ENCODE measurements at places on chromosomes 16 and 17. TPM values are rescaled to one million over a fixed set of nuclear protein-coding genes. Genes with fewer than 3 reads are reported as not detected.

Gene DNASE1
- total RNA-seq, result 21.8 TPM

Gene SPNS3
- 0.19 TPM for total RNA-seq

Gene TBC1D3G
- total RNA-seq, result not detected

Gene BICDL2
- total RNA-seq, result 0.18 TPM

Gene MED31
- 8.4 TPM for total RNA-seq

Gene ZNF830
- total RNA-seq, result 14.5 TPM

Gene FOXJ1
- total RNA-seq, result not detected

Gene GFAP
- total RNA-seq, result 2.3 TPM

Gene WSCD1
- total RNA-seq, result 8.0 TPM

Gene CALB2
- total RNA-seq, result 0.84 TPM

Gene CMIP
- 48.9 TPM for total RNA-seq

Gene RGS11
- 35.2 TPM for total RNA-seq

Gene CTRB1
- total RNA-seq, result 6.8 TPM

Gene JPT1
- total RNA-seq, result 16.0 TPM

Gene ALOX12B
- total RNA-seq, result not detected

Gene KRTAP3-2
- total RNA-seq, result not detected

Gene P2RX5
- 1.3 TPM for total RNA-seq

Gene BCAR1
- total RNA-seq, result 140 TPM

Gene TLCD2
- total RNA-seq, result 10.0 TPM

Gene ZSCAN10
- not detected for total RNA-seq

- DNase-seq, result peak; percentile 81
Observed at GRCh38 chr17:40071313-40072039, 8.7 kb downstream of the THRA start.

GRCh38 chr16:73122604-73123391 lies 74.9 kb upstream of the ZFHX3 start:
- peak; percentile 84 for DNase-seq

- DNase-seq, result peak; percentile 77
Observed at GRCh38 chr16:4288148-4288921, 15.5 kb upstream of the TFAP4 start.

DNA sequence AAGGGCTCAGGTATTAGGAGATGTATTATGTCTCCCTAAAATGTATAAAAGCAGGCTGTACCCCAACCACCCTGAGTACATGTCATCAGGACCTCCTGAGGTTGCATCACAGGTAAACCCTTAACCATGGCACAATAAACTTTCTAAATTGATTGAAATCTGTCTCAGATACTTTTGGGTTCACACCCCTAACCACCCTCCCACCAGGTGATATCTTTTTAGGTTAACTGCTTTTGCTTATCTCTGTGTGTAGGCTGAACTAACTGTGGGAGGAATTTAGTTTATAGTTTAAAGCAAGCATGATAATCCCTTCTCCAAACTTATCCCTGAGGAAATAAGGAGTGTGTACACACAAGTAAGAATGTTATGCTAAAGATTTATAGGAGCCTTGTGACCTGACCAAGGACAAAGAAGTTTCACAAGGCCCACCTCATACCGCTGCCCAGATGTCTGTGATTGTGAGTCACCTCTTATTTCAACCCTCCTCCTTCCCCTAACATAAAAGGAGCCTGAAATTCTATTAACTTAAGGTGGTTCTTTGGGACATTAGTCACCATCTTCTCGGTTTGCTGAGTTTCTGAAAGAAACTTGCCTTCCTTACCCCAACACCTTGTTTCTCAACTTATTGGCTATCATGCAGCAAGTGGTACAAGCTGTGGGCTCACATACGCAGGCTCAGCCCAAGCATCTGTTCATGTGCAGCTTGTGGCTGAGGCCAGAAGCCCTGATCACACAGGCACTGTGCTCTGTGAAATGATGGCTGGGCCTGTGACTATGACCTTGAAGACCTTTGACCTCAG lies 11.3 kb downstream of the PRSS22 start:
- DNase-seq, result no peak

DNA sequence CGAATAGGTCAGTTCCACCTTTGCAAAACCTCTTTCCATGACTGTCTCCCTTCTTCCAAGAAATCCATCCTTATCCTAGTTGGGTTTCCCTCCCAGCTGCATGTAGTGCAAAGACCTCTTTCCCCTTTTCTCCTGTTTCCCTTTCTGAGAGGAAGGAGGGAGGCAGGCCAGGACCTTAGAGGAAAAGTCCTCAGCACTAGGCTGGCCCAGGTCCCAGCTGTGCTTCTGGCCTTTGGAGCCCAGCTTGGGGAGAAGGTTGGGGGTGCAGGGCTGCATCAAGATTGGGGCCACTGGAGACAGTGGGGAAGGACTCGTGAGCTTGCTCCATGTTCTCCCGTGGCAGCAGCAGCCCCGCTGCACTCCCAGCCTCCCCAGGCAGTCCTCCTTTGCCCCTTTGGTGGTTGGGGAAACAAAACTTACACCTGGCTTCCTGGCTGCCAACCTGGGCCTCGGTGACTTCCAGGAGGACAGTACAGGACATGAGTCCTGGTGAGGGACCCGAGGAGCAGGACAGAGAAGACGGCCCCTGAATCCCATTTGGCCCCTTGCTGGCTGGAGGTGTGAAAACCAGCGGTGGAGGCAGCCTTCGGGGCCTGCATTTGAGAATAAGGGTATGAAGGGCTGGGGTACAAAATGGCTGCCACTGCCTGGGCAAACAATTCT lies 481 bp downstream of the HEXIM2 start:
- peak; percentile 61 for DNase-seq

- no peak for DNase-seq
Observed at GRCh38 chr17:81520021-81520901, 7.7 kb upstream of the ACTG1 start.

DNA sequence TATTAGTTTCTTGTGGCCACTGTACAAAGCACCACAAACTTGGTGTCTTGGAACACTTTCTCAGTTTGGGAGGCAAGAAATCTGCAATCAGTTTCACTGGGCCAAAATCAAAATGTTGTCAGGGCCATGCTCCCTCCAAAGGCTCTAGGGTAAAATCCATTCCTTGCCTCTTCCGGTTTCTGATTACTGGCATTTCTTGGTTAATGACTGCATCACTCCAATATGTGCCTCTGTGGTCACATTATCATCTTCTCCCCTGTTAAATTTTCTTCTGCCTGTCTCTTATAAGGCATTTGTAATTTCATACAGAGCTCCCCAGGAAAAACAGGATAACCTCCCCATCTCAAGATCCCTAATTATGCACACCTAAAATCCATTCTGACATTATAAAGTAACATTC lies 34.8 kb downstream of the ZNF287 start:
- DNase-seq, result no peak

GRCh38 chr17:43952724-43953666 lies 745 bp downstream of the PYY start:
- no peak for DNase-seq

DNA sequence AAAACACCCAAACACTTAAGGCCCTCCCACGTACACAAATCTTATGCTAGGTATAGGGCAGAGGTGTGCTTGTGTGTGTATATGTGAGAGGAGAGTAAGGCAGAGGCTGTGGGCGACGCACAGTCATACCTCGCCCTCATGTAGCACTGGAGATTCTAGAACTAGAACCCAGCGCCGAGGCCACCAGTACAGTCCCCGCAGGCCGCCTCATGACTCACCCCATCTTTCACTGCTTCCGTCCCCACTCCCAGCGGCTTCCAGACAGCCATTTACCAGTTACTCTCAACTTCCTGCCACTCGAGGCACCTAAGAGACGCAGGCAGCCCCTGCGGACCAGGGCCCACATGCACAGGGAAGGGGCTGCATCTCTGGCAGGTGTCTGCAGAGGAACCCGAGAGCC lies 23.2 kb upstream of the CYTH1 start:
- DNase-seq, result no peak

GRCh38 chr17:34290586-34290985 lies 5.0 kb downstream of the CCL11 start:
- no peak for DNase-seq

DNA sequence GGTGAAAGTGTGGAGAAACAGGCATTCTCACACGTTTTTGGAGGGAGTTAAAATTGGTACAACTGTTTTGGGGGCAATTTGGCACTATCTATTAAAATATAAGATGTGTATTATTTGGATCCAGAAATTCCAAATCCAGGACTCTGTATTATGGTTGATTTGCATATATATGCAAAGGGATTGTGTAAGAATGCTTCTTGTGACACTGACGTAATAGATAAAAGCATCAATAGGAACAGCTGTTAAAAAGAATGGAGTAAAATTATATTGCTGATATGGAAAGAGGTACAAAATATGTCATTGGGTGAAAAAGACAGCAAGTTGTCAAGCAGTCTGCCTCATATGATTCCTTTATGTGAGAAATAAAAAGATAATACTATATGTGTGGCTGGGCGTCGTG lies 17.3 kb downstream of the FA2H start:
- DNase-seq, result no peak

DNA sequence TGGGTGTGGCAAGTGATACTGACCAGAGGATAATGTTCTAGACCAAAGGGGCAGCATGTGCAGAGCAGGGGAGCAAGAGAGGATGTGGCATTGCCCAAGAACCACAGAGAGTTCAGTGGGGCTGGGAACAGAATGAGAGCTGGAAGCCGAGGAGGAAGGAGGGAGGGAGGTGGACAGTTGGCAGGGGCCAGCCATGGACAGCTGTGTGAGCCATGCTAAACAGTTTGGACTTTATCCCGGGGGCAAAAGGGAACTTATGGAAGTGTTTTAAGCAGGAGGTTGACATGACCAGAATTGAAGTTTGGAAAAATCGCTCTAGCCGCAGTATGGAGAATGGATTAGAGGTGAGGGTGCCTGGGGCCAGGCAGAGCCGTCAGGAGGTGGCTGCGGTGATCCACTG lies 29.4 kb upstream of the TMEM132E start:
- DNase-seq, result no peak

GRCh38 chr17:76437467-76438402 lies 15.2 kb downstream of the UBE2O start:
- DNase-seq, result no peak

GRCh38 chr17:33178681-33179080 lies 114.4 kb downstream of the ASIC2 start:
- DNase-seq, result no peak

DNA sequence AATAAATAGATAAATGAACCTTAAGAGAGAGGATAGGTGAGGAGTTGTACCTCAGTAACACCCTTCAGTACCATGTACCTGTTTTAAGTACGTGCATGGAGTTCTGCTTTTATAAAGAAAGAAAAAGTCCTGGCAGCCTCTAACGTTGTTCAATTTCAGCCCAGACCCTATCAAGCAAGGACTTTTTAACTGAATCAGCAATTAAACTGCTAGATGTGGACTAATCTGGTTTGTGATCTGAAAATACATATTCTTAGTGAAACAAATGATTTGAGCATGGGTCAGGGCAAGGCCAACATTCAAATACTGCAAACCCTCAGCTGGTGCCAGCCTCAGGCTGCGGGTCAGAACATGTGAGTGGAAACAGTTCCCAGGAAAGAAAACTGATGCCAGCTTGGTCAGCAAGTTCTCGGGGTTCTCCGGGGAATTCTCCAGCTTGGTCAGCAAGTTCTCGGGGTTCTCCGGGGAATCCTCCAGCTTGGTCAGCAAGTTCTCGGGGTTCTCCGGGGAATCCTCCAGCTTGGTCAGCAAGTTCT lies 84.5 kb downstream of the MRM3 start:
- DNase-seq, result no peak

DNA sequence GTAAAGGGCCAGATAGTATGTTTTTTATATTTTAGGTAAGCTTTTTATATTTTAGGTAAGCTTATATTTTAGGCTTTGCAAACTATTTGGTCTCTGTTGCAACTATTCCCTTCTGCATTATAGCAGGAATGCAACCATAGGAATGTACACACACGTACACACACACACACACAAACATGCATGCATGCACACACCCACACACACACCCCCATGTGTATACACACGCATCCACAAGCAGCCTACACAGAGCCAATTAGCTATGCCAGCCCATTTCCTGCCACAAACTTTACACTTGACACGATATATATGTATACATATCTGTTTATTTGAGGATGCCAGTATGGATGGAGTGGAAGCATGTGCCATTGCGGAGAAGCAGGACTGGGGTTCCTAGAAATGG lies 7.5 kb upstream of the TRPV3 start:
- no peak for DNase-seq

GRCh38 chr17:76268991-76269981 lies 4.1 kb downstream of the UBALD2 start:
- no peak for DNase-seq

GRCh38 chr17:34623856-34624766 lies 44.7 kb downstream of the TMEM132E start:
- DNase-seq, result no peak

- DNase-seq, result no peak
Observed at GRCh38 chr17:16158714-16159113, 56.6 kb downstream of the NCOR1 start.

- no peak for DNase-seq
Observed at GRCh38 chr17:51435171-51435552, 174.8 kb downstream of the UTP18 start.

GRCh38 chr17:64373722-64374121 lies 16.9 kb downstream of the PECAM1 start:
- no peak for DNase-seq

GRCh38 chr17:8417806-8418205 lies 17.9 kb upstream of the NDEL1 start:
- DNase-seq, result no peak

DNA sequence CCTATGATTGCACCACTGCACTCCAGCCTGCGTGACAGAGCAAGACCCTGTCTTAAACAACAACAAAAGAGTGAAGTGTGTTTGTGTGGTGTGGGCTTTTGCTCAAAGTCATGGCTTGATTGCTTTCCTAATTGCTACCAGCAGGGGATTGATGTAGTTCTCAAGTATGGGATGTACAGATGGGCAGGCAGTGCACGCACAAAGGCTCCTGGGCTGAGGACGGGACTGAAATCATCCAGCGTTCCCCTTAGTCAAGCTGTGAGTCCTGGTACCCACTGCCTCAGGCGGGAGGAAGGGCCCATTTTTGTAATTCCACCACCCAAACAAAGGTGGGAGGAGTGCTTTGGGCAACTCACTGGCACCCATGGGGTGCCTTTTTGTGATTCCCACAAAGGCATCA lies 47.3 kb downstream of the GDE1 start:
- DNase-seq, result no peak

GRCh38 chr17:48571826-48572417 lies 6.2 kb downstream of the HOXB4 start:
- DNase-seq, result no peak

- no peak for DNase-seq
Observed at GRCh38 chr17:34068571-34068970, 186.5 kb upstream of the CCL2 start.

GRCh38 chr17:50219342-50219741 lies 17.9 kb upstream of the COL1A1 start:
- no peak for DNase-seq

DNA sequence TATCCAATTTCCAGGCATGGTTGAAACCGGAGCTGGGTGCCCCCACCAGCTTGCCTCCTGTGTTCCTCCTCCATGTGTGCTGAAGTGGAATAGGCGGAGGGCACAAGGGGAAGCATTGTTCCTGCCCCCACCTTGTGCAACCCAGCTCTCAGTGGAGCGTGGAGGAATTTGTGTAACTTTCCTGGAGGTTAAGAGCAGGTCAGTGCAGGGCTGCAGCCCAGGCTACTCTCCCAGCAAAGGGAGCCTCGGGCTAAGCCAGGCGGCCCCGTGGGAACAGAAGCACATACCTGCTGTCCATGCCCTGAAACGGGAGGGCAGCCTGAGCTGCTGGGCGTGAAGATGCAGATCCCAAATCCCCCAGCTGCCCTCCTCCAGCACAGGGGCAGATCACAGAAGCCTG lies 158.8 kb upstream of the LHX1 start:
- DNase-seq, result no peak

Data from aorta (tissue), 5 donors.